ENCODE measurements at places on chromosomes 16 and 17.
A peak's percentile ranks its signal among the peaks of the same experiment; 100 is the strongest.

GRCh38 chr17:6525141-6525540 is 31.2 kb downstream of the PITPNM3 start:
- no peak for DNase-seq

- peak; percentile 58 for DNase-seq
These were observed 30.0 kb upstream of the RNF43 start for GRCh38 chr17:58447039-58447975.

- DNase-seq: no peak
These were observed 37.2 kb downstream of the MAP2K6 start for GRCh38 chr17:69451416-69452394.

GRCh38 chr16:65675161-65675560 is 553.3 kb upstream of the CDH11 start:
- no peak for DNase-seq

DNA sequence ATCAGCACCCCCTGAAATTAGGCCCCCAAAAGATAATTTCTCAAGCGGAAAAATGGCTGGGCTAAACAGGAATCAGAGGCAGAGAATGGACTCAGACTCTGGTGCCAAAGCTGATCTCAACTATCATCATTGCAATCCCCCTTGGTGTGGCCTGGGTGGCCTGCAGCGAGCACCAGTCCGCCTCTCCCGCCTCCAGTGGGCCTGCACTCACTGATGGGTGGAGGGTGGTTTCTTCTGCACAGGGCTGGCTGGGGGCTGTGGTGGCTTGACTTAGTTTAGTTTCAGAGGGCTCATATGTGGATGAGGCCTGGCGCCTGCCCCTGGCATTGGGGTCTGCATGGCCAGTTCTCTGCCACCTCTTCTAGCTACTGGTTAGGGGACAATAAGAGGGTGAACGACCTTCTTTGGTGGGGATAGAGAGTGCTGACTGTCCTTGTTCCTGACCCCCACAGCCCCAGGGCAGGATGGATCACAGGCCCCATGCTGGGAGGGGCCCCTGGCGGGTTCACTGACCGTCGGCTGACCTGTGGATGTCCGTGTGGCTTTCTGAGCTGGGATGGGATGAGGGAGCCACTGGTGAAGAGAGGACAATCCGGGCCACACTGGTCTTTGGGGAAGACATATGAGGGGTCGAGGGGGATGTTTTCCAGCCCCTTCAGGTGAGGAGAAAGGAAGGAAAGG is 62.7 kb downstream of the SNX20 start:
- no peak for DNase-seq

- peak; percentile 96 for DNase-seq
These were observed 54.8 kb downstream of the VAC14 start for GRCh38 chr16:70746040-70746707.

DNA sequence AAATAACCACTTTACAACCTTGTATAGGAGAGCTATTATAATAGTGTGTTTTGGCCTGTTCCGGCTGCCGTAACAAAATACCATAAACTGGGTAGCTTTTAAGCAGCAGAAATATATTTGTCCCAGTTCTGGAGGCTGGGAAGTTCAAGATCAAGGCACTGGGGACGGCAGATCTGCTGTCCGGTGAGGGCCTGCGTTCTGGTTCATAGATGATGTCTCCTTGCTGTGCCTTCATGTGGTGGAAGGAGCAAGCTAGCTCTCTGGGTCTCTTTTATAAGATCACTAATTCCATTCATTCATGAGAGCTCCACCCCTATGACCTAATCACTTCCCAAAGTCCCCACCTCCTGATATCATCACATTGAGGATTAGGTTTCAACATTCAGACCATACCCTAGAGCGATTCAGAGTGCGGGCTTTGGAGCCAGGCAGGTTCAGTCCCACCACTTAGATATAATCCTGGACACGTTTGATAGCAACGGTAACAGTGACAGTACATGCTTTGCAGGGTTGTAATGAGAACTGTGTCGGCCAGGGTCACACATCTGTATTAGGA is 76.2 kb upstream of the ZFHX3 start:
- DNase-seq: no peak
